ENCODE measurements at places on chromosomes 12 and 14. TPM values are rescaled to one million over a fixed set of nuclear protein-coding genes. Genes with fewer than 3 reads are reported as not detected.

- no peak for DNase-seq
These were observed 3.8 kb upstream of the HIF1A start for GRCh38 chr14:61691495-61691894.

GRCh38 chr14:51527073-51527472, 124.6 kb upstream of the FRMD6 start:
- peak; percentile 74 for DNase-seq

GRCh38 chr12:77685112-77685511, 145.6 kb upstream of the NAV3 start:
- peak; percentile 89 for DNase-seq

The CCNB1IP1 gene
- total RNA-seq = 77.5 TPM

GRCh38 chr14:33676135-33676566, 274.7 kb downstream of the EGLN3 start:
- peak; percentile 54 for DNase-seq

The RND1 gene
- total RNA-seq = under 0.01 TPM

DNA sequence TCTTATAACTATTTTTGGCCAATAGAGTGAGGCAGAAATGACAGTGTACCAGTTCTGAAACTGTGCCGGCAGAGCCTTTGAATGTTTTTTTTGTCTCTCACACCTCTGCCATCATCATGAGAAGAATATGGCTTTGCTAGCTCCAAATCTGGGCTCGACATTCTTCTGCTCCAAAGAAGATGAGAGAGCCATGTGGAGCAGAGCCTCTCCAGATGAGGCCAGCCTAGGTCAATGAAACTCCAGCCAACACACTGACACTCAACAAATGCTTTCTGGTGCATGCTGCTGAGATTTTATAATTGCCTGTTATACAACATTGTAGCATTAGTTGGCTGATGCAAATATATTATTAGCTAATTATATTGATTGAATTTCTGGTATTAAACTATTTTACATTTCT, 154.7 kb downstream of the SLC38A4 start:
- no peak for DNase-seq

The TM7SF3 gene
- 92.2 TPM for total RNA-seq

DNA sequence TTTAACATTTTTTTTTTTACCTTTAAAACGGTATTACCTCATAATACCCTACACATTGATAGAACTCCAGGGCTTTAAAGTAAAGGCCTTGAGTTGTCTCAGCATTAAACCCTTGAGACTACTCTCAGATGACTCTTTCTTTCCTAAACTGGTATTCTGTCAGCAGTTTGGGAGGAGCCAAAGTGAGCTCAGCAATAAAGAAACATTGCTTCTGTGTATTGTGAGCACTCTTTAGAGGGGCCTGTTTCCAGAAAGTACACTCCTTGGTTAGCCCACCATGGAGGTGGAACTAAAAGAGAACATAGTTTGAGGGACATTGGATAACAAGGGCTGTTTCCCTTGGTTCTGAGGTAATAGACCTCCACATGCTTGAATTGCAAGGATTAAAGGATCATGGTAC, 20.4 kb downstream of the MAP3K12 start:
- DNase-seq = no peak

DNA sequence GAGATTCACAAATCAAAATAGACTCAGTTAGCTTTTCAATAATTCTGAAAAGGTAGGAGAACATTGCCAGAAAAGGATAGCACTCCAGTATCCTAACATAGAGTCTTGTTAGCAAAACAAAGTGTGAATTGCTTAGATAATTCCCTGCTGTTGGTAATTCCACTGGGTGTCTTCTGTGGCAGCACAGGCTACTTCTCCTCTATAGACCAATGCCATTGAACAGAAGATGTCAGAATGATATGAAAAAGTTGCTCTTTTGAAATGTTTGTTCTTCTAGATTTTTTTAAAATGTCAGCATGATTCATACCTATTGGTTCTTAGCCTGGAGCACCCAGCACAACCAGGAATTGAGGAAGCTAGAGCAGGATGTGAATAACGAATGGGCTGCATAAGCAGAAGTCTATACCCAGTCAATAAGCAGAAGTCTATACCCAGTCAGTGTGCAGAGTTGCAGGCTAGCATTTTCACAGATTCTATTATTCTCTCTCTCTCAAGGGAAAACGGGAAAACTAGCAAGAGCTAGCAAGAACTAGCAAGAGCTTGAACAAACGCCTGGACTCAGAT, 112.8 kb downstream of the SYT1 start:
- no peak for DNase-seq

The ZNF84 gene
- 27.2 TPM for total RNA-seq

DNA sequence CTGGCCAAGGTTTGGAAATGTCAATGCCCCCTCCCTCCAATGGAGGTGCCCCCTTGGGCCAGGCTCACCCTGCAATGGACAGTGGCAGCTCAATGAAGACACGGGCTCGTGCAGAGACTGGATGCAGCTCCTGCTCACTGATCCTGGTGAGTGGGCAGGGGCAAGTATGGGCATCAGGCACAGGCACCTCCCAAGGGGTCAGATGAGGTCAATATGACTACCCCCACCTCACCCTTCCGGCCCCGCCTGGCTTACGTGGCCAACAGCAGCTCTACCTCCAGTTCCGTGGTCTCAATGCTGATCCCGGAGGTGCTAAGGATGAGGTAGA, 13.6 kb downstream of the ITGA7 start:
- no peak for DNase-seq

- DNase-seq = no peak
These were observed 3.7 kb downstream of the WNT5B start for GRCh38 chr12:1632702-1633101.

- no peak for DNase-seq
These were observed 125.1 kb upstream of the GARIN6 start for GRCh38 chr12:99522456-99522855.

- no peak for DNase-seq
These were observed 3.7 kb upstream of the RTL1 start for GRCh38 chr14:100907240-100907639.

The MYF5 gene
- not detected for total RNA-seq

The HOXC6 gene
- total RNA-seq = 0.17 TPM

GRCh38 chr14:54447231-54447692, 6.1 kb upstream of the CNIH1 start:
- DNase-seq = no peak

DNA sequence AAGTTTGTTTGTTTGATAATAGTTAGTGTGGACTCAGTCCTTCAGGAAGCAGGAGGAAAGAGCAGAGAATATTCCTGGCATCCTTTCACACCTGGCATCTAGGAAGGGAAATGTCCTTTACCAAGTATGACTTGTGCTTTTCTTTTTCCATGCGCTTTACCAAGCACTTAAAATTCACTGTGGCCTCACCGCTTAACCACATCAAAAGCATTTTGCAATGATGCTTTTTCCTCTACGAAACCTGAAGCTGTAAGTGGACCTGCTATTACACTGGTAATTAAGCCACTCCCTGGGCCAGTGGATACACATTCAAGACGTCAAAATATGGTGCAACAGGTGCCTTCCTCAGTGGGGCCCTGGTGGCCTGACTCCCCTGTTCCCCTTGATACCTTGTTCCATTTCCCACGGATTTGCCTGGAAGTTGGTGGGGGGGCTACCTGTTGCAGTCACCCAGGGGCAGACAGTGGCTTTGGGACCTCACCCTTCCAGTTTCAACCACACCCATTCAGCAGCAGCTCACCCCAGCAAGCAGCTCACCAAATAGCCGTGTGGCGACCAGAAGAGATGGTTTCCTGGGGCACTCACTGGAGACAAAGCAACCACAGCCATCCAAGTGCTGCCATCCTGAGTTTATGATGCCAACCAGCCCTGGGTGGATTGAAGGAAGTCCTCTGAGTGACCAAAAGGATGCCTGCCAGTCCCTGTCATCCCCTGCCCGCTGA, 14.2 kb upstream of the FZD10 start:
- DNase-seq = no peak

The TAS2R10 gene
- 0.50 TPM for total RNA-seq

The AKAP3 gene
- 1.5 TPM for total RNA-seq

The HIP1R gene
- 21.3 TPM for total RNA-seq

All from fibroblast of lung (primary cell).